ENCODE measurements at places on chromosomes 6 and 20.
A peak's percentile ranks its signal among the peaks of the same experiment; 100 is the strongest.

DNA sequence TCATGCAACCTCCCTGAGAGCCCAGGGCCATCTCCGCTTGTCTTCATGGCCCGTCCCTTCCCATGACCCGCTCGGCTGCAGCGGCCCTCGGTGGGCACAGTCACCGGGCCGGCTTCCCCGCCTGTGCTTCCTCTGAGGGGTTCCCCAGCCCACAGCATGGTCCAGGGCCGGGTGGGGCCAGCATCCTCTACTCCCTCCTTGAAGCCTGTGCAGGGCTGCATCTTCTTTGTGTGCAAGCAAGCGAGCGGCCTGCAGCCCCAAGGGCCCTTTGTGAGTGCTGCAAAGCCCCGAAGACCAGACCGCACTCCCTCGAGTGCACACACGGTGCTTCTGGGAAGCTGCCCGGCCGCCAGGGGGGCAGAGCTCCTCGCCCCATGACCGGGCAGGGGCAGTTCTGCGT is 265.8 kb downstream of the TAF4 start:
- H3K27ac ChIP-seq: no peak overlapping the region
- no peak overlapping the region for H3K4me3 ChIP-seq
- H3K4me1 ChIP-seq: no peaks in the 10 kb centered on the region
- H3K27me3 ChIP-seq: no peaks in the 10 kb centered on the region
- no peak for DNase-seq

DNA sequence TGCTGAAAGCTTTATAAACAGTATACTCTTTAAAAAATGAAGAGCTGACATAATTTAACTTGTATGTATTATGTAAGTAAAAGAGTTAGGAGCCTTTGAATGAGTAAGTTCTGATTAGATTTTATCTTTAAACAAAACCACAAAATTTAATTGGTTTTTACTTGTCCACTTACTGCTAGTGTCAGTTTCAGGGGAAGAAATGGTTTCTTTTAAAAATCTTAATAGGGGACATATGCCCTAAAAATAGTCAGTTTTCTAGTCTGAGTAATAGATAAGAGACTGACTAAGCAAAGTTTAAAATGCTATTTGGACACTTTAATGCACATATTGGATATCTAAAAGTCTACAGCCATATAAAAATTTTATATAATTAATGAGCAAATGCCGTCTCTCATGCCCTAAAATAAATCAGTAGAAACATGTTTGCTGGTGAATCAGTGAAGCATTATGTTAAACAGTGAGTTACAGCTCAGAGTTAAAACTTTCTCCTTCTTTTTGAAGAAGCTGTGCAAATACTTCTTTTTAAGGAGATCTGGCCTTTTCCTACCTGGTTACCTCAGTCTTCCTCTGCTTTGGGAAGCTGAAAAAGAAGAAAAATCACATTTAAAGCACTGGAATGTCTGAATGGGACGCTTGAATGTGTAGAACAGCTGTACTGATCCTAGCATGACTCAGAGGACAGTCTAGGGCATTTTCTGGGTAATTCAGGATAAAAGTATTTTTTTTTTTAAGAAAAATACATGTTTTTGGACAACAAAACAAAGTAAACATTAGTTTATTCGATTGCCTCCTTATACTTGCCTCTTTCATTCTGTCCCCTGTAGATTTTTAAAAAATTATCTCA is 55.3 kb downstream of the CDH26 start:
- H3K27ac ChIP-seq: no peak overlapping the region
- no peaks in the 10 kb centered on the region for H3K4me1 ChIP-seq
- H3K27me3 ChIP-seq: no peaks in the 10 kb centered on the region
- peaks cover 4% of the 10 kb centered on the region for H3K36me3 ChIP-seq
- no peak for DNase-seq

DNA sequence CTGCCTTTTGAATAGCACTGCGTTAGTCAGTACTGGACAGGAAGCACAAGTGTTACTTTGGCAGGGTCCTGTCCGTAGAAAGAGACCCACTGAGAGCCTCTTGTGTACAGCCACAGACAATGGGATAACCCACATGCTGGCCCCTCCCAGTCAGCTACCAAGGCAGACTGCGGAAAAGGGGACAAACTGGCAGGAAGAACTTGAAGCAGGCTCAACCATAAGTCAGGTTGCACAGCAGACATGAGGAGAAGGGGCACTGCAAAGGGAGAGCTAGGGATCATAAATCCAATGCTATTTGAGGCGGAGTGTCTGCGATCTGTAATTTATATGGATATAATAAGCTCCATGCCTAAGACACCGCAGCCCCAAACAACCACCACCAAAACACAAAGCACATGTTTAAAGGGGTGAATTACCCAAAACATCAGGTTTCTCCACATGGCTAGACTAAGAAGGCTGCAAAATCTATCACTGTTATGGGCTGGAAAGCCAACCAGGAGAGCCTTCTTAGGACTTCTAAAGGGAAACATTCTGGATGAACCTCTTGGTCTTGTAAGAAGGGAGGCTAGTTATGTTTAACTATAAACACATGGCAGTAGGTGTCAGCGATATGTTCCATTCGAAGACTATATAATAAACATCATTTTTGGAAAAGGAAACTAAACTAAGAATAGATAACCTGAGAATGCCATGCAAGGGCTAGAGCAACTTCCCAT is 141.7 kb downstream of the BACH2 start:
- peaks cover 86% of the 10 kb centered on the region for H3K4me1 ChIP-seq
- H3K4me3 ChIP-seq: peak overlapping the region; percentile 5
- peak overlapping the region; percentile 79 for H3K27ac ChIP-seq
- peaks cover 6% of the 10 kb centered on the region for H3K36me3 ChIP-seq

GRCh38 chr6:132167929-132168892 is 217.0 kb upstream of the CCN2 start:
- H3K27ac ChIP-seq: no peak overlapping the region
- no peak overlapping the region for H3K4me3 ChIP-seq
- H3K36me3 ChIP-seq: peaks cover 4% of the 10 kb centered on the region
- H3K27me3 ChIP-seq: no peaks in the 10 kb centered on the region
- peaks cover 17% of the 10 kb centered on the region for H3K4me1 ChIP-seq
- no peak for DNase-seq

DNA sequence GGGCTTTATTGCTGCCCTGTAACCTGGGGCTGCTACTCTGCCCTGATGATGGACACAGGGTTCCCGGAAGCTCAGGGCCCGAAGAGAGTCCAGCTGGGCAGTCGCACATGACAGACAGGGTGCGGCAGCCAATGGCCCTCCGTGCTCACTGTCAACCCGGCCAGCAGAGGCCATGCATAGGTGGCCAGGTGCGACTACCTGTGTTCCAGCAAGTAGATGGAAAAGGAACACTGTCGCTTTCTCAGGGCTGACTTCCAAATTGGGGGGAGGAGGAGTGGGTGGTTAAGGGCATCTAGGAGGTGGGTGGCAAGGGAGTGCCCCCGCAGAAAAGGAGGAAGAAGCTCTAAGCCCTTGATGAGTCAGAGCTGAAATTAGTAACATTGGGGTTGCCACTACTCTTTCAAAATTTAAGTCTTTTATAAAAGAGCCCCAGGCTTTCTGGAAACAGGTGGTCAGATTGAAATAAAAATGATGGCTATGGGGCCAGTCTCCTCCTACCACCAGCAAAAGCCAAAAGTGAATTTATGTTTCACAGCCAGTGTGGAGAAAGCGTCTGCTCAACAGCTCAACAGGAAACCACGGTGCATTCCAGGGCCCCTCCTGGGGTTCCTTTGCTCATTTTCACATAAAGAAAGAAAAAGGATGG is 2.3 kb upstream of the RAMACL start:
- H3K4me3 ChIP-seq: peak overlapping the region; percentile 69
- H3K27me3 ChIP-seq: no peaks in the 10 kb centered on the region

DNA sequence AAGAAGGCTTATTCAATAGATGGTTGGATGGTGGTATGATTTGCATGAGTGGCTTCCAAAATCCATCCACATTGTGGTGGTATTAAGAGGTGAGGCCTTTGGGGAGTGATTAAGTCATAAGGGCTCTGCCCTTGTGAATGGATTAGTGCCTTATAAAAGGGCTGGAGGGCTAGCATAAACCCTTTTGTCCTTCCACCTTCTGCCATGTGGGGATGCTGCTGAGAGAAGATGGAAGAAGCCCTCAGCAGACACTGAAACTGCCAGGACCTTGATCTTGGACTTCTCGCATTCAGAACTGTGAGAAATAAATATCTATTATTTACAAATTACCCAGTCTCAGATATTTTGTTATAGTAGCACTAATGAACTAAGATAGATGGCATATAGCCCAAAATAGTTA is 27.8 kb upstream of the SRPK1 start:
- DNase-seq: no peak
- H3K4me1 ChIP-seq: no peaks in the 10 kb centered on the region
- no peak overlapping the region for H3K4me3 ChIP-seq
- peaks cover 13% of the 10 kb centered on the region for H3K27me3 ChIP-seq
- peaks cover 3% of the 10 kb centered on the region for H3K36me3 ChIP-seq

GRCh38 chr20:50071039-50071888 is 41.7 kb downstream of the UBE2V1 start:
- H3K4me1 ChIP-seq: peaks cover 10% of the 10 kb centered on the region
- no peak overlapping the region for H3K27ac ChIP-seq
- peak; percentile 90 for DNase-seq
- H3K27me3 ChIP-seq: peaks cover 13% of the 10 kb centered on the region

All from naive B cell (primary cell).